ENCODE measurements at places on chromosomes 3 and 15. TPM values are rescaled to one million over a fixed set of nuclear protein-coding genes. Genes with fewer than 3 reads are reported as not detected.

- no peak for DNase-seq
Observed at GRCh38 chr3:148230473-148230872, 467.2 kb upstream of the AGTR1 start.

AGTR1 gene
- polyA plus RNA-seq, result 23.7 TPM

GRCh38 chr3:85254738-85255137 lies 295.9 kb downstream of the CADM2 start:
- no peak for DNase-seq

DNA sequence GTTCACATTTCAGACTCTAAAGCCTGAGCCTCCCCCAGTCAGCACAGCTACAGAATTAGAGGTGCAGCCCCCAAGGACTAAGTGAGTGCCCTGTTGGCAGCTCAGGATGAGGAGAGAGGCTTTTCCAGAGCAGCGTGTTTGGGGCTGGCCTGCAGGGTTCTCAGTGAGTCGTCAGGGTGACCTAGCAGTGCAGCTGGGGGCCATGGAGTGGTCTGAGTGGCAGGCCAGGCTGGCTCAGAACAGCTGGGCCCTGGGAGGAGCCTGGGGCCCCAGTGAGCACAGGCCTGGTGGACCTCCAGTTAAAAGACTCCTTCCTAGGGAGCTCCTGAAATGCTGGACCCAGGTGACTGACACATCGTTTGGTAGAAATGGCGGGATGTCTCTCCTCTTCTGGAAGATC lies 108.3 kb downstream of the SLC49A4 start:
- no peak for DNase-seq

DNA sequence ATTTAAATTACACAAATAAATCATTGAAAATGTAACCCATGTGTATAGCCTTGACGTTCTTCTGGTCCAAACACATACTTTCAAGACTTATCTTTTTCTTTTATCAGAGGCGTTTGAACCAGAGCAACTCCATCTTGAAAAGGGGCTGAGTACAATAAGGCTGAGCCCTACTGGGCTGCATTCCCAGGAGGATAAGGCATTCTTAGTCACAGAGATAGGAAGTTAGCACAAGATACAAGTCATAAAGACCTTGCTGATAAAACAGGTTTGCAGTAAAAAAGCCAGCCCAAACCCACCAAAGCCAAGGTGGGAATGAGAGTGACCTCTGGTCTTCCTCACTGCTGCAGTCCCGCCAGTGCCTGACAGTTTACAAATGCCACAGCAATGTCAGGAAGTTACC lies 101.0 kb upstream of the IGSF10 start:
- DNase-seq, result no peak

GRCh38 chr3:44962621-44963393 lies 13.2 kb downstream of the ZDHHC3 start:
- DNase-seq, result no peak

Data from right cardiac atrium (tissue), 5 donors.